ENCODE measurements at places on chromosomes 3 and 15.

GRCh38 chr3:11661052-11661656 lies 17.4 kb upstream of the VGLL4 start:
- DNase-seq, result no peak

DNA sequence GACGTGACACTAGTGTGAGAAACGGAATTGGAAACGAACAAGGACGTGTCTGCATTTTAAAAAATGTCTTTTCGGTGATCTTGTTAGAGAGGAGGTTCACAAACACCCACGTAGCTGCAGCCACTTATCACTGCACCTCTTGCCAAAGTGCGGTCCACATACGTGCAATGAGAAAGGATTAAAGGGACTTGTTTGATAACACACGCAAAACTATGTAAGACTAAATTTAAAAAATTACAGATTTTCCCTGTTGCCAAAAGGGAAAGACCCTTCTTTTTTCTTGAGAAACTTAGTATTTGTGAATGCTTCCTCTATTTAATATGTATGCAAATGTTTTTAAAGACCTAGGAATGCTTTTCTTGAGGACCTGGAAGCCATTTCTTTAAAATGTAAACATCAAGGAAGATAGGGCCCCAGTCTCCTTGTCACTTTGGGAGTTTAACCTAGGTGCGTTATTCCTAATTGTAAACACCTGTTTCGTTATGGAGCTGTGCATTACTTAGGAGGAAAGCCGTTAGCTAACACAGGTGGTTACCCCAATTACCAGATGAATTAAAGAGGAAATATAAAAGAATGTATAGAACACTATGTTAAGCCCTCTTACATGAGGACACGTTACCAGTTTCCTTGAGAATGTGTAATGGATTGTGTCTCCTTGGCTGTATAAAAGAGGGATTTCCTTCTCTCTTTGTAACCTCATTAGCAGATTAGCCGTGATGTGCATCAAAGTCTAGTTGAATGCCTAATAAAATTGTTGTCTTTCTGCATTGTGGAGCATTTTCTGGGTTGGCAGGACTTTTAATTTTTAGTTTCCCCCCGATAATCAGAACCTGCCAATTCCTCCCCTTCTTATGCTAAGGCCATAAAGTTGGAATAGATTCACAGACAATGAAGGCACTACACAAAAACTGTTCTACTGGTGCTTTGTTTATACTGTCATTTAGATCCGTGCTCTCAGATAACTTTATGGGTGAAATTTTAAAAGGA lies 1.0 kb downstream of the LEKR1 start:
- DNase-seq, result no peak

- peak; percentile 91 for DNase-seq
Observed at GRCh38 chr15:75178171-75178937, 23.3 kb upstream of the C15orf39 start.

DNA sequence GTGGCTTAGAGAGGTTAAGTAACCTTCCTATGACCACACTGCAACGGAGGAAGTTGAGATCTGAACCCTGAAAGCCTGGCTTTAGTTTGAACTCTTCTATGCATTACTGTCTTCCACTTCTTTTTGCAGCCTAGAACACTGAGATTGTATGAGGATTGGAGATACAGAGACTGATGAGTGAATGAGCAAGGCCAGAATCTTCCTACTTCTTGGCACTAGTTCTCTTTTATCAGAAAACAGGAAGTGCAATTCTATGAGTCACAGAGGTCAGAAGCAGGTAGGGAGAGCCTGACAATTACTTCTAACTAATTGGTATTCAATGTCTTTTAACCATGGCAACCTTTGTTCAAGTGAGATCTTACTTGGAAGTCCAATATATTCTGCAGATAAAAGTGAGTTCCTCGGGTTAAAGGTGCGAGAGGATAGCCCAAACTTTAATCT lies 219.0 kb downstream of the SHQ1 start:
- no peak for DNase-seq

DNA sequence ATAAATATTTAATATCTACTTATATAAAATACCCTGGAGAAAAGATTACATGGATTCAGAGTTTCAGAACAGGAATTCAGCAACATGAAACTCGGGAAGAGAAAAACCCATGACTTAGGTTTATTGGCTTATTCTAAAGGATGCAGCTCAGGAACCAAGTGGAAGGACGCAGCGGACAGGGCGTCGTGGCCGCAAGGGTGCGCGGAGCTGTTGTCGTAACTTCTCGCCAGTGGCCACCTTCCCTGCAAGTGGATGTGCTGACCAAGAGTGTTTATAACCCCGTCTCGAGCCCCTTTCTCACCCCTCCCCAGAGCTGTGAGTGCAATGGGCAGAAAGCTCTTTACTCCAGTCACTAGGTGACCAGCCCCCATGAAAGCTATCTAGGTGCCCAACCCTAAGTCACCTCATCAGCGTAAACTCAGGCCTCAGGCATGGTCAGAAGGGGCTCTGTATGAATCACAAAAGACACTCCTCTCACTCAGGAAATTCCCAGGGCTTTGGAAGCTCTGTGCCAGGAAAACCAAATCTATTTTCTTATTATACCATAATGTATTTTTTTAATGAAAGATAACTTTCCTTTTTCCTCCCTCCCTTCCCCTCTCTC lies 77.3 kb downstream of the CHRNA7 start:
- no peak for DNase-seq

DNA sequence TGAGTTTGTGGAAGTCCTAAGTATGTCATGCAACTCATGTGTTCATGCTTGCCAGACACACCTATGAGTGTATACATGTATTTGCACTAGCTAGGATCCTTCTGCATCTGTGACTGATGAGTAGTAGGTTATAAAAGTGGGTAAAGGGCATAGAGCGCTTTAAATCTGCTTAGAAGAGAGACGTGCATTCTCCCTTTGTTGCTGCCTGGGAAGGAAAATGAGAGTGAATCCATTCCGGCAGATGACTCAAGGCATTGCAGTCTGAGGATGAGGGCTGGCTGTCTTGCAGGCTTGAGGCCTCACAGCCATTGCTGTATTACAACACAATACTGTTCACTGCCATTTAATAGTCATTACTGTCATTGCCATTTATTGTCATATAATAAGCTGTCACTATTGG lies 120.8 kb upstream of the UMPS start:
- DNase-seq, result no peak

DNA sequence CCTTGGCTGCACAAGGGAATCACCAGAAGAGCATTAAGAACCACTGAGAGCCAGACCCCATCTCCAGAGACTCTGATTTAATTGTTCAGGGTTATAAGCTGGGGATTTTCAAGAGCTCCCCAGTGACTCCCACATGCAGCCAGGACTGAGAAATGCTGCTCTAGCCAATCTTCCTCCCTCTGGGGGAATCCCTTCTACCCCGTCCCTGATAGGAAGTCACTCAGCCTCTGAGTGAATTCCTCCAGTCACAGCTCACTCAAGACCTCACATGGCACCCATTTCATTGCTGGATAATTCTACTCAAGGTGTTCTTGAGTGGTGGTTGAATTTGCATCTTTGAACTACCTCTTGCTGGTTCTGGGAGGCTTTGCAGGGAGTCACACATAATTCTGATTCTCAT lies 10.7 kb downstream of the CCR3 start:
- no peak for DNase-seq

GRCh38 chr3:42988566-42988965 lies 9.5 kb downstream of the GASK1A start:
- peak; percentile 32 for DNase-seq

DNA sequence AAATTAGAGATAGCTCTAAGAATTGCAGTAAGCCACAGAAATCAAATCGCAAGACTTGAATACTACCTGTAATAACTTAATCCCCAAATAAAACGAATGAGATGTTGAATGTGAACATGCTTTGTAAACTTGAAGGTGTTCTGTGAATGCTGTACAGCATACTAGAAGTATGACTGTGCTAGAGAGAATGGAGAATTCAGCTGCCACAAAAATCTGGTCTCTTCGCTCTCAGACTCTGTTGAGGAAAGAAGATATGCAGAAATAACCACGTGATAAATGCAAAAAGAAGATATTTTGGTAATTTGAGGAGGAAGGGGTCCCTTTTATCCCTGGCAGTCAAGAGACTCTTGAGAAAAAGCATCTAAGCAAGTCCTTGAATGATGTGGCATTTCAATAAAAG lies 37.3 kb downstream of the ZBTB38 start:
- no peak for DNase-seq

- no peak for DNase-seq
Observed at GRCh38 chr3:137988982-137989381, 21.0 kb upstream of the CLDN18 start.

GRCh38 chr3:132657869-132658747 lies 1.5 kb downstream of the ACAD11 start:
- no peak for DNase-seq

DNA sequence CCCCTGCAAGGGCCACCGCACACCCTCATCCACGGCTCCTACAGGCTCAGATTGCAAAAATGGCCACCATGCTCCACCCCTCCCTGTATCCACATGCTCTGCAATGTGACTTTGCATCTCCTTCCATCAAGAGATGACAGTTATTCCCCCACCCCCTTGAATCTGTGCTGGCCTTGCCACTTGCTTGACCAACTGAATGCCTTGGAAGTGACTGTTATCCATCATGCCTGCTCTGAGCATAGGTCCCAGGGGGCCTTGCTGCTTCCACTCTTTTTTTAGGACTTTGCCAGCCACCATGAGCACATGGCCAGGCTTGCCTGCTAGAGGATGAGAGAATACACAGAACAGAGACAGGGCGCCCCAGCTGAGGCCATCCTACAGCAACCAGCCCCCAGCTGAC lies 13.6 kb downstream of the HAPLN3 start:
- DNase-seq, result no peak

DNA sequence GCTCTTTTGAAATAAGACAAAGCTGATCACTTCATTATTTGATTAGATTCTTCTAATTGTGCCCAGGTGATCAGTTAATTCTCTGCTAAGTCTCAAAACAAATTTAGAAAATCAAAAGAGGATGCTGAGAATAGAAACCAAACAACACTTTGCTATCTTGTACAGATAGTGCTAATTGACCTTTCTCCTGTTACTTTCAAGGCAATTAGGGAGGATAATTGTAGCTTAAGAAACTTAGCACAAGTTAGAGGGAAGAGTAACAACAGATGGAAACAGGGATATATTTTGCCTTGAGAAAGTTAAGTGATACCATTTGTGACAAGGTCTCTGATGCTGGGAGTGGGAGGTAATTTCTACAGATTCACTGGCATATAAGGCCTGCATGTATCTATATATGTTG lies 344.8 kb upstream of the GRM7 start:
- DNase-seq, result no peak

DNA sequence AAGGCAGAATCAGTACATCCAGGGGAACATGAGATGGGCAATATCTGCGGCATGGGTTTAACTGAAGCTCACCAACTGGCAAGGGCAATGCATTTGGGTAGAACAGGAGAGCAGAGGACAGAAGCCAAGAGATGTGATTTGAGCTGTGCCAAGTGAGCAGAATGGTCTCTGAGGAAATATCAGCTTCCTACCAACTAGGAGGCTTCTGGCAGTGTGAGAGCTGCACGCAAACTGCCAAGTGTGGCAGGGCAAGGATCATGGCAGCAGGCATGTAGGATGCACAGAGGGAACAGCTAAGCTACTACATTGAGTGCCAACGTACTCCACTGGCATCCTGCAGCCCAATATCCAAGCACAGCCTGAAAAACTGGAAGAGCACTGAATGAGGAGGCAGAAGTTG lies 1036.5 kb downstream of the TUSC7 start:
- DNase-seq, result no peak

- DNase-seq, result no peak
Observed at GRCh38 chr15:68218847-68219798, 10.4 kb downstream of the CLN6 start.

DNA sequence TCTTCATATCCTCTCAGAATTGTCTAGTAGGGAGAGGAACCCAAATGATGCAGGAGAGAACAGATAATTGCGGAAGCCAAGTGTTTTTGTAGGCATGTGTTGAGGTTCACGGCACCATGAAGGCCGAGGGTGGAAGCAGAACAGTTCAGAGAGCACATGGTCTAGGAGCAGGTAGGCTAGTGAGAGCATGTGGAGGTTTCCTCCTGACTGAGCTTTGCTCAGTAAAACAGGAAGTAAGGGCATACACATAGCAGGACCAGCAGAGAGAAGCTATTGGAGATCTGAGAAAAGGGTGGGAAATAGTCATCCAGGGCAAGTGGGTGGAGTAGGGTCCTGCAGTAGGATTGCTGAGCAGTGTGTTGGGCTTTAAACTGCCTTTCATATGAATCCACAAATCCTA lies 491.1 kb downstream of the FHIT start:
- DNase-seq, result no peak

DNA sequence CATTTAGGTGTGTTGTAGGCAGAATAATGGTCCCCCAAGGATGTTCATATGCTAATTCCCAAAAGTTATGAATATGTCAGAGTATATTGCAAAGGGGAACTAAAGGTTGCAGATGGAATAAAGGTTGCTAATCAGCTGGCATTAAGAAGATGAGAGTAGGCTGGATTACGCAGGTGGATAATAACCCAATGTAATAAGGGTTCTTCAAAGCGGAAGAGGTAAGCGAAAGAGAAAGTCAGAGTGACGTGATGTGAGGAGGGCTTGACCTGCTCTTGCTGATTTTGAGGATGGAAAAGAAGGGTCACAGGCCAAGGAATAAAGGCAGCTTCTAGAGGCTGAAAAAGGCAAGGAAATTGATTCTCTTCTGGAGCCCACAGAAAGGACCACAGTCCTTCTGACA lies 104.0 kb downstream of the STRIT1 start:
- no peak for DNase-seq

DNA sequence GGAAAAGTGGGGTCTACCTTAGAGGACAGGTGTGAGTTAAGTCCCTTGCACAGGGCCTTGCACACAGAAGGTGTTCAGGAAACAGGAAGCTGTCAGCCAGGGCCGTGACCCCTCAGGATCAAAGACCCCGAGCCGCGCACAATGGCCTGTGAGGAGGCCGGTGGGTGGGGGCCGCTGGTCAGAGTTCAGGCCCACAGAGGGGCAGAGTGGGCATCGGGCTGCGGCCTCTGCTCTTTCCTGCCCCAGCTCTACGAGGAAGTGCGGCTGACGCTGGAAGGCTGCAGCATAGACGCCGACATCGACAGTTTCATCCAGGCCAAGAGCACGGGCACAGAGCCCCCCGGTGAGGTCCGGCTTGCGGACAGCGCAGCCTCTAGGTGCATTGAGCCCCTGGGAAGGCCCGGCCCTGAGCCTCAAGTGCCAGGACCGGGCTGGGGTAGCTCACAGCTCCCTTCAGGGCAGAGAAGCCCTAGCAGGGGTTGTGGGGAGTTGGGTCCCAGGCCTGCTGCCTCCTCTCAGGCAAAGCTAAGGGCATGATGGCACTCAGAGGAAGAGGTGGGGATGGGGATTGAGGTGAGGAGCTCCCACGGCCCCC lies 37.2 kb downstream of the PSTPIP1 start:
- peak; percentile 19 for DNase-seq

GRCh38 chr15:57237301-57237642 lies 139.0 kb upstream of the CGNL1 start:
- DNase-seq, result no peak

- no peak for DNase-seq
Observed at GRCh38 chr3:174331095-174331800, 527.9 kb upstream of the NAALADL2 start.

GRCh38 chr15:23572844-23573243 lies 7.4 kb downstream of the MKRN3 start:
- no peak for DNase-seq

- DNase-seq, result no peak
Observed at GRCh38 chr3:108150200-108150599, 59.4 kb upstream of the CD47 start.

GRCh38 chr3:154469585-154469984 lies 39.6 kb upstream of the GPR149 start:
- DNase-seq, result no peak

- DNase-seq, result no peak
Observed at GRCh38 chr3:192929755-192930547, 12.3 kb upstream of the MB21D2 start.

GRCh38 chr3:8621872-8622271 lies 22.7 kb downstream of the SSUH2 start:
- DNase-seq, result no peak

All from upper lobe of left lung (tissue), 6 donors.